Transverse colon (tissue), 4 donors: ENCODE measurements at places on chromosomes 4 and X. TPM values are rescaled to one million over a fixed set of nuclear protein-coding genes. Genes with fewer than 3 reads are reported as not detected.

- DNase-seq, result no peak
Measured at GRCh38 chrX:39729981-39730661, 367.6 kb downstream of the BCOR start.

USP17L25 gene
- not detected for total RNA-seq

CSN2 gene
- total RNA-seq, result not detected

TASL gene
- total RNA-seq, result 0.27 TPM

TMEM35A gene
- total RNA-seq, result 6.8 TPM

- DNase-seq, result no peak
Measured at GRCh38 chr4:24664956-24665355, 80.6 kb upstream of the DHX15 start.

- DNase-seq, result no peak
Measured at GRCh38 chr4:119667802-119668201, 39.2 kb upstream of the PDE5A start.

DNA sequence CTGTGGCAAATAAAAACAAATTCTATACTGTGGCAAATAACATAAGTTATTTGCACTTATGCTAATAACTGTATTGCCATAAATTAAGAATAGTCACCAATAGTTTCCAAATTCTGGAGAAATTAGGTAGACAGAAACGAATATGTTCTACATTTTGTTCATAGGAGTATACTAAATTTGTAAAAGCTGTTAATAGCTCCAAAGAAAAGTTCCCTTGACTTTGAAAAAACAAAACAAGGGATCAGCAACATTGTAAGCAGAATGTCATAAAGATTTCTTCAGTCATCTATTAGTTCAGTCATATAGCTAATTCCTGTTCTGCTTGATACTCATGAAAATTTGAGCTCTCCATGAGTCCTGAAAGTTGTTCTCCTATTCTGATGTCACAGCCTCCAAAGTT is 1472.8 kb downstream of the C4orf33 start:
- no peak for DNase-seq
